RKO (cell line): ENCODE measurements at places on chromosomes 7 and 10.

- no peak for DNase-seq
Observed at GRCh38 chr10:122531939-122532338, 28.6 kb upstream of the DMBT1 start.

GRCh38 chr7:140902303-140902953 lies 22.3 kb downstream of the BRAF start:
- DNase-seq: no peak

DNA sequence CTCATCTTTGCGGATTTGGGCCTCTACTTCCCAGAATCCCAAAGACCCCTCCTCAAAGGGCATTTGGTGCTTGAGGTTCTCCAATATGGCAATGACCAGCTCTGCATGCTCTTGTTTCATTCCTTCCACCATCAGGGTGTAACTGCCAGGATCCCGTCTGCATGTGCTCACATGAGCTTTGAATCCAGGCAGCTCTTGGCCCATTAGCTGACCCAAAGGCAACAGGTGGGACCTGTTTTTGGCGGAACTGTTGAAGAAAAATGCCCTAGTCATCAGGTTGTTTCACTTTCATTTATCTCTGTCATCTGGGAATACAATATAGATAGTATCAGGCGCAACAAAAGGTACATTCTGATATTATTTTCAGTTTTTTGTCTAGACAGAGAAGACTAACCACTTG lies 159.1 kb upstream of the TCF7L2 start:
- no peak for DNase-seq

DNA sequence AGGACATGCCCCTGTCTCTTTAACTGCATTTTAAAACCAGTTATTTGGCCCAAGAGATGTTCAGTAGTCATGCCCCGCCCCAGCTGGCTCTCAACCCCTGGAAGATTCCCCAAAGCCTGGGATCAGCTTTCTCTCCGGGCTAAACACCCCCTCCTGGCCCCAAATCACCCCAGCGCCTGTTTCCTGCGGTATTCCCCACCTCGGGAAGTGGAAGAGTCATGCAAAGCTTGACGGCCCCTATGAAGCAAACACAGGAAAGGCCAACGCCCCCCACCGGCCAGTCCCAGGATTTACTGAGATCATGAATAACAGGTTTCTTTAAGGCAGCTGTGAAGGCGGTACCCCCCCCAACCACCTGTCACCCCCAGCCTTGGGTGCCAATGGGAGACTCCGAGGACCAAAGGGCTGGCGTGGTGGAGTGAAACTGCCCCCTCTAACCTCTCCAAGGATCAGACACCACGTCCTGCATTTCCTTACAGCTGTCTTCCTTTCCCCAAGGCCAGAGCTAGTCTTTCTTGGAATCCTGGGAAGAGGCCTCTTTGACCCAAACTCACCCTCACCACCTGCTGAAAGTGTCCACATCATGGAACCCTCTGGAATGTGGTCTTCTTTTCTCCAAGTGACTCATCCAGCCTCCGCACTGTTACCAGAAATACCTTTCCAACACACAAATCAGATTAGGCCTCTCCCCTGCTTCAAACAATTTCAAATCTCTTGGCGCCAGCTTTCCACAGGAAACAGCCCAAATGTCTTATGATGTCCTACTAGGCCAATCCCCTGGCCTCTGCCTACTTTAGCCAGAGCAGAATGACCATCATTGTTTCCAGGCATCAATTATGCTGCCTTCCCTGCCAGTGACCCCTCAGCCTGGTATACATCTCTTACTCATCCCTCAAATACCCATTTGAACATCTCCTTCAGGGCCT lies 301.5 kb downstream of the ZEB1 start:
- no peak for DNase-seq

- no peak for DNase-seq
Observed at GRCh38 chr10:116691635-116692034, 50.7 kb downstream of the HSPA12A start.

- no peak for DNase-seq
Observed at GRCh38 chr10:113362645-113363091, 190.2 kb upstream of the HABP2 start.

- DNase-seq: no peak
Observed at GRCh38 chr7:20980668-20981264, 194.1 kb upstream of the SP8 start.

GRCh38 chr7:158702944-158703343 lies 1.7 kb downstream of the NCAPG2 start:
- peak; percentile 36 for DNase-seq

DNA sequence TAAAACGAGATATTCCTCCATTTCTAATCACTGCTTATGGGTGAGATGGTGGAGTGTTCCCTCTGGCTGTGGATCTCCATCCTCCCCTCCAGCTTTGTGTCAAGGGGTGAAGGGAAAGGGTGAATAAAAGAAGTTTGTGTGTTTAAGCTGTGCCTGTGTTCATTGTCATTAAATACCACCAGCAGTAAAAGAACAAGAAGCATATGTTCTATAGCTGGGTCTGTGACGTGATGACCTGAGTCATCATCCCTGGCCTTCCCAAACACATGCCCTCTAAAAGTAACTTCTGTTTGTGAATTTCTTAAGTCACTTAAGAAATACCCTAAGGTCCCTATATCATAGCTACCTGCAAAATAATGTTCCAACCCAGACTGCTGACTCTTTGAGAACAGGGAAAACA lies 104.9 kb downstream of the PPP1R17 start:
- DNase-seq: no peak

- DNase-seq: no peak
Observed at GRCh38 chr7:50305583-50306493, 1.3 kb downstream of the IKZF1 start.

DNA sequence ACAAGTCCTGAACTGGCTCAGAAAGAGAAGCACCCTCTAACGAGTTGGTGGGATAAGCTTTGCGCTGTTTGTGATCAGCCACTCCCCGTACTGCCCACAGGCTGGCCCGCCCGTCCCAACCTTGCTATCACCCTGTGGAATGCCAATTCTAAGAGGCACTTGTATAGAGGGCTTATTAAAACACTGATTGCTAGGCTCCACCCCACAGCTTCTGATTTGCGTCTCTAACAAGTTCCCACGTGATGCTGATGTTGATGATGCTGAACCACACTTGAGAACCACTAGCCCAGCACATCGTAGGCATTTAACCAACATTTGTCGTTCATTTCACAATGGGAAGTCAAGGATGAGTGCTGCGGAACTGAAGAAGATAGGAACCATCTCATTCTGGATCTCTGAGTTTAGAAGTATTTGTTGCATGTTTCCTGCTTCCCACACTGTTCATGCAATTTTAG lies 12.7 kb upstream of the GSAP start:
- no peak for DNase-seq

GRCh38 chr7:139943401-139943800 lies 114.3 kb downstream of the TBXAS1 start:
- peak; percentile 29 for DNase-seq

GRCh38 chr7:18408461-18408860 lies 87.1 kb upstream of the HDAC9 start:
- peak; percentile 13 for DNase-seq

GRCh38 chr10:23412223-23412622 lies 26.7 kb upstream of the OTUD1 start:
- DNase-seq: peak; percentile 9

GRCh38 chr10:115049960-115050359 lies 43.2 kb upstream of the ATRNL1 start:
- DNase-seq: no peak

DNA sequence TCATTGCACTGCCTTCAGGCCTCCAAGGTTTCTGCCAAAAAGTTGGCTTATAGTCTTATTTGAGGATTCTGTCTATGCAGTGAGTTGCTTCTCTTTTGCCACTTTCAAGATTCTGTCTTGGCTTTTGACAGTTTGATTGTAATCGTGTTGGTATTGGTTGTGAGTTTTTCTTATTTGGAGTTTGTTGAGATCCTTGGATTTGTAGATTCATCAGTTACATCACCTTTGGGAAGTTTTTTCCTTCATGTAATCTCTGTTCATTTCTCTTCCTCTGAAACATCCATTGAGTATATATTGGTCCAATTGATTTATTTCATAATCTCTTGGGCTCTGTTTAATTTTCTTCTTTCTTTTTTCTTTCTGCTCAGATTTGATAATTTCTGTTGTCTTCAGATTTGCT lies 59.8 kb downstream of the SEPTIN7 start:
- no peak for DNase-seq

DNA sequence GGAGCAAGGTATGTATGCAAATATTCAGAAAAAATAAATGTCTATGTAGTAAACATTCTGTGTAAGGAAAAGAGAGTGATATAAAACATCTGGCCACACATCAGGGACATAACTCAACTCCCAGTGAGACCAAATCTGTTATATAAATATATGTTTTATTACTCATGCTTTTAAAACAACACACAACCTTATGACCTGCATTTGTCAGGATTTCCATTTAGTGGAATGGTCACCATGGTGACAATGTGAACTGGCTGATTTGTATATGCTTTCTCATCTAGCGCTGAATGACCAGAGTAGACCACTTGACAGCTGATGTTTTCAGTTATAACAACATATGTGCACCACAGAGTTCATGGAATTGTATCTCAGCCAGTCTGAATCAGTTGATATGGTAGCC lies 551.7 kb downstream of the HTR7 start:
- DNase-seq: peak; percentile 7

- DNase-seq: no peak
Observed at GRCh38 chr7:29297194-29297890, 102.8 kb downstream of the CHN2 start.

- no peak for DNase-seq
Observed at GRCh38 chr7:47570649-47571050, 11.3 kb downstream of the TNS3 start.

DNA sequence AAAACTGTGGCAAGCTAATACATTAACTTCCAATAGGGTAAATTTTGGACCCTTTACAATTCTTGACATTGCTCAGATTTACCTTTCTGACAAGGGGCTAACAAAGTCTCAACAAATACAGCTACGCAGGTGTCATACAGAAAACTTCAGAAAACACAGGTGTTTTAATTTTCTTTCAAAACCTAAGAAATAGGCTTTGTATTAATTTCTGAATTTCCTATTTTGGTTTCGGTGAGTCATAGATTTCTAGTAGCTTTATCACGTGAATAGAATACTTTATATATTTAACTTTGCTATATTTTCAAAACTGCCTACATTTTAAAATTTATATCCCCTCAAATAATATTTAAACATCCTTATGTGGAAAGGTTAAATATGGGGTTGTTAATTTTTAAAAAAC lies 215.3 kb downstream of the DGKB start:
- DNase-seq: no peak

- no peak for DNase-seq
Observed at GRCh38 chr10:31313396-31313795, 5.6 kb upstream of the ZEB1 start.

GRCh38 chr10:132533571-132534260 lies 3.9 kb upstream of the INPP5A start:
- DNase-seq: no peak

DNA sequence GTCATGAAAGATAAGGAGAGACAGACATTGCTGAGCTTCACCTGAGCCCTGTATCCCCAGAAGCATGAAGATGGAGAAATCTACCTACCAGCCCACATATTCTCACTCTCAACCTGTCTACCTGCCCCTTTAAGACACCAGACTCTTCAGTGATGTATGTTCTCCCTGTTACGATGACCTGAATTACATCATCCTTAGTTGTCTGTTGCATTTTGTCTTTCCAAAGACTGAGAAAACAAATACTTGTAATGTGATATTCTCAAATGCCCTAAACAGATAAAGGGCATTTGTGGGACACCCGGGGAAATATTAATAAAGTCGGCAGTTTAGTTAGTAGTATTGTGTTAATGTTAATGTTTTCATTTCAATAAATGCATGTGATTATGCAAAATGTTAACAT lies 305.8 kb upstream of the IGFBP3 start:
- DNase-seq: no peak
